ENCODE measurements at places on chromosomes 16 and 17.

DNA sequence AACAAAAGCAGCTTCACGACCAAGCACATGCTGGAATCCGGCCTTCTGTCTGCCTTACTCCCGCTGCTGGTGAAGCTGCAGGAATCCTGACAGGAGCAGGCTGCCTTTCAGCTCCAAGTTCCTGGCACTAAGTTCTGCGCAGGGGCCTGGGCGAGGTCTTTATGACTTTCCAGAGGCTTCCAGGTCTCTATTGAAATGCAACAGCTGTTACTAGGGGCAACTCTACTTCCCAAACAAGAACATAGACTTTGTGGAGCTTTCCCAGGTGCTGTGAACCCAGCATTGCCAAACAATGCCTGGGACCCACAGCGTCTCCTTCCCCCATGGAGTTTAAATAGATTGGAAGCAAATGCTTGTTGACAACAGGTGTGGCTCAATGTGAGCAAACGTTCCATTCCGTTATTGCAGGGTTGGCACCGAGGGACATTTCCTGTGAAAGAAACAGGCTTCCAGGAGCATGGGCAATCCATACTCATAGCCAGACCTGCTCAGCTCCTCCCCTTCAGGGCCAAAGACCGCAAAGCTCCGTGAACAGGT is 156.0 kb downstream of the CDH13 start:
- no peak for DNase-seq

DNA sequence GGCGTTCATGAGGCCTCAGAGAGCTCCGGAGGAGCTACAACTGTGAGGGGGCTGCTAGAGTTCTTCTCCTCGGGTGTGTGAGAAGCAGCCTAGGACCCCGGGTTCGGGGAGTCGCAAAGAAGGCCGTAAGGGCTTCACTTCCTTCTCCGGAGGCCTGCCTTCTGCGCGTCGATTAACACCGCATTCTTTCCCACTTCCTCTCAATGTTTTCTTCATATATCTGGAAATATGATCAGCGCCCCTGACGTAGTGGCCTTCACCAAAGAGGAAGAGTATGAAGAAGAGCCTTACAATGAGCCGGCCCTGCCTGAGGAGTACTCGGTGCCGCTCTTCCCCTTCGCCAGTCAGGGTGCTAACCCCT is 449 bp downstream of the SMCR8 start:
- DNase-seq: no peak

- no peak for DNase-seq
Measured at GRCh38 chr16:72126429-72126765, 32.8 kb downstream of the DHX38 start.

- no peak for DNase-seq
Measured at GRCh38 chr17:79966681-79967080, 69.0 kb downstream of the TBC1D16 start.

GRCh38 chr16:87603684-87604633 is 1.7 kb downstream of the JPH3 start:
- no peak for DNase-seq

GRCh38 chr17:82603981-82604448 is 44.2 kb downstream of the WDR45B start:
- no peak for DNase-seq

DNA sequence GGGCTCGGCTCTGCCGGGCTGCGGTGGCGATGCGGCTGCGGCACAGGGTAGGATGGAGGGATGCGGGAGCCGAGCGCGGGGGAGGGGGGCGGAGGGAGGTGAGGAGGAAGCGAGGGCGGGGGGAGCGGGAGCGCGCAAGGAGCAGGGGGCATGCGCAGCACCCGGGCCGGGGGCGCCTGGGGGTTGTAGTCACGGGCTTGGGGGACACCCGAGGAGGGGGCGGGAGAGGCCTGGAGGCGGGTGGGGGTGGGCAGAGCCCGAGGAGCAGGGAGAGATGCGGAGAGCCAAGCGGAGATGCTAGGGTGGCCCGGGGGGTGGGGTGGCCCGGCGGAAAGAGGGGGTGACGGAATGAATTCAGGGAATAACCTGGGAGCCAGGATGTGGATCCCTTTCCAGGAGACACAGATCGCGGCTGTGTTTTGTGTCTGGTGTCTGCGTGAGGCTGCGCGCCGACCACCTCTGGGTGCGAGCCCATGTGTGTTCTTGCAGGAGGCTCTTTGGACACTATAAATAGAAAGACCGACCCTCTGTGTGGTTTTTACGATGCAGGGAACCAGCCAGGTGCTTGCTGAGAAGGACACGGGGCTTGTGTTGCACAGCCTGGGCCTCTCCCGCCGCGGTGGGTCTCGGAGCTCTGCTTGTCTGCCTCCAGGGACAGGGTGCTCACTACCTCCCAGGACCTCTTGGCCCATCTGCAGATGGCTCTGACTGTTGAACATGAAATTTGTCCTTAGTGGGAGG is at the start of gene STX1B:
STX1B (minus strand) TSS at position 54 of the 741 bp plus-strand sequence. CDS start 242 bp downstream, outside the sequence.
- DNase-seq: no peak

DNA sequence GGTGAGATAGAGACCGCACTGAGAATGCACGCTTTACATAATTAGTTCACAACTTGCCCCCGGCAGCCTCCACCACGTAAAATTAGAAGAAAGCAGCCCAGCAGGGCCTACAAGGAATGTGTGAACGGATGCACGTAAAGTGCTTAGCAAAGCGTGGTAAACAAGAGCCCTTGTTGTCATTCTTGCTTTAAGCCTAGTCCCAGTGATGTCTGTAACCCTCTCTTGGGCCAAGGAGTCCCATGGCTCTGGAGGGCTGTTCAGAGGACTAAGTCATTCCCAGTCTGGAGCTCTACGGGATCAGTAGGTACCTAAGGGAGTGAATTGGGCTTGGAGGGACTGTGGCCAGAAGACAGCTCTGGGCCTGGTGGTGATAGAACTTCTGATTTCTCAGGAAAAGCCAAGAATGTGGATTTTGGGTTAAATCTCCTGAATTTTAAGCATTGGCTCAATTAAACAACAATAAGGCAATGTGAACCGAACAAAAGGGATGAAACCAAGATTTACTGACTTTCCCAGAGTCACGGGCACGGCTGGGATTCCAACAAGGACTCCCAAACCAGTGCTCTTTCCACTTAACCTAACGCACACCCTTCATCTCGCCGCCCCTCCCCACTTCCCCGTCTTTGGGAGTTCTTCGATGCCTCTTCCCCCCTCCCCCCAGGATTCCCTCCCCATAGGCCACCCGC is 775 bp upstream of the CHP2 start:
- DNase-seq: no peak
